GM12892 (cell line): ENCODE measurements at places on chromosomes 2 and 18.

DNA sequence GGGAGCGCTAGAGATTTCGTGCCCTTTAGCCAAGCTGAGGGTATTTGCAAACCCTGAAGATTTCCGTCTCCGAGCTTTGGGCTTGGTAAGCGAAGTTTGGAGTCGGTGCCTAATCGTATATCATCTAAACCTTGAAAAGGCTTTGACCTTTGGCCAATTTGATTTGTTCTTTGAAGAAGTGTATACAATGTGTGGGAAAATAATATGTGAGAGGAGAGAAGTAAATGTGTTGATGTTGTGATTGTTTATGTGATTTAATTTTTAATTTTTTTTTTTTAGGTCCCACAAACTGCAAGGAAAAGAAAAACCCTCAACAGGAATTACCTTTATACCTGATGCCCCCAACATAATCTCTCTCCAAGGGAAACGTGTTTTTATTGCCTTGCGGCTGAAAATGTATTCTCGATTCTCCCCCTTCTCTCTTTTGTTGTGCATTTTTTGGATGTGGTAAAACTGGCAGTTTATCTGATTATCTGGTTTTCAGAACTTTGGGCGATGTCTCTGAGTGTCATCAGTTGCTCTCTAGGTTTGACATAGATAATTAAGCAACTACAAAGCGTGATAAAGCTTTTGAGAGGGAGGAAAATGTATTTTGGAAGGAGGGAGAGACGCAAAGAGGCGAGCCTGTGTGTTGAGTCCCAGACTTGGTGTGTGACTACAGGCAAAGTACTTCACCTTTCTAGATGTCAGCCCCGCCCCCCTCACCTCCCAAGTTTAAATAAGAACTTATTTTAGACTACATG, 912 bp upstream of the FBXO11 start:
- DNase-seq = no peak

- no peak for DNase-seq
Observed at GRCh38 chr2:162298669-162299335, 19.7 kb downstream of the IFIH1 start.

DNA sequence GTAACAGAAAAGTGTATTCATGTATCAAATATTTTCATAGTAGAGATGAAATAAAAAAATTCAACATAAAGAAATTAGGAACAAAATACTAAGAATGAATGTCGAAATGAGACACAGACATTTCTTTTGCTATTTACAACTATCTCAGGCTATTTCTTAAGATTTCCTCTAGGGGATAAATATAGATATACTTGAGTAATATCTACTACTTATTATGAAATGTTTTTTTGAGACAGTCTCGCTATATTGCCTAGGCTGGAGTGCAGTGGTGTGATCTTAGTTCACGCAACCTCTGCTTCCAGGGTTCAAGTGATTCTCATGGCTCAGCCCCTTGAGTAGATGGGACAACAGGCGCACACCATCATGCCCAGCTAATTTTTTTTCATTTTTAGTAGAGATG, 326.1 kb downstream of the RNF144A start:
- no peak for DNase-seq

- DNase-seq = no peak
Observed at GRCh38 chr18:9985641-9986040, 71.8 kb downstream of the VAPA start.

GRCh38 chr2:218381916-218382366, at the start of gene SLC11A1:
TSS of gene SLC11A1 (plus strand) at chr2:218382273. CDS start at chr2:218382369, 96 bp downstream.
- DNase-seq = no peak

DNA sequence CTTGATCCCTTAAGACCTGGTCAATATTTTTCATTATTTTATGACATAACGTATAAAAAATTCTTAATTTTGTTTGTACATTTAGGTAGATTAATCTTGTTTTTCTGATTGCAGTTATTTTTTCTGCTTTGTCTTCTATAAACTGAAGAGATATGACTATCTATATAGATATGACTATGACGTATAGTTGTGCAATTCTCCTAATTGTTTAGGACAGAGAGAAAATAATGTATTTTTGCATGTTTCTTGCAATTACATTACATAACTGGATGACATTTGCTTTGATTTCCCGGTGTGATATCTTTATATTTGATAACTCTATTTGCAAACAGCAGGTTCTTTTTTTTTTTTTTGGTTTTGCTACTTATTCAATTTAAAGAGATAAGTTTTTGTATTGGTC, 310.2 kb upstream of the REG3G start:
- DNase-seq = no peak

DNA sequence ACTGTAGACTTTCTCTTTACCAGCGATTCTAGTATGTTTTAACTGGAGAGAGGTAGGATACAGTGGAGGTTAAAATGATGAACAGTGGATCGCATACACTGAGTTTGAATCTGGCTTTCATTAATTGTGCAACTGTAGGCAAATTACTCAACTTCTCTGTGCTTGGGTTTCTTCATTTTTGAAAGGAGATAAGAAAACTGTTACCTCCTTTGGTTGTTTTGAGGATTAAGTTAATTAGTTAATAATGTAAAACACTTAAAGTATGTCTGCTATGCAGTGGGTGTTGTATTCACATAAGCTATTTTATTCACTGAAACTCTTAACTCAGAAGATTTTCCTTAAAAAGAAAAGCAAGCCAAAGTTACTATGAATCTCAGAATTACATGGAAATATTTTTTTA, 111.8 kb upstream of the CYP20A1 start:
- no peak for DNase-seq

DNA sequence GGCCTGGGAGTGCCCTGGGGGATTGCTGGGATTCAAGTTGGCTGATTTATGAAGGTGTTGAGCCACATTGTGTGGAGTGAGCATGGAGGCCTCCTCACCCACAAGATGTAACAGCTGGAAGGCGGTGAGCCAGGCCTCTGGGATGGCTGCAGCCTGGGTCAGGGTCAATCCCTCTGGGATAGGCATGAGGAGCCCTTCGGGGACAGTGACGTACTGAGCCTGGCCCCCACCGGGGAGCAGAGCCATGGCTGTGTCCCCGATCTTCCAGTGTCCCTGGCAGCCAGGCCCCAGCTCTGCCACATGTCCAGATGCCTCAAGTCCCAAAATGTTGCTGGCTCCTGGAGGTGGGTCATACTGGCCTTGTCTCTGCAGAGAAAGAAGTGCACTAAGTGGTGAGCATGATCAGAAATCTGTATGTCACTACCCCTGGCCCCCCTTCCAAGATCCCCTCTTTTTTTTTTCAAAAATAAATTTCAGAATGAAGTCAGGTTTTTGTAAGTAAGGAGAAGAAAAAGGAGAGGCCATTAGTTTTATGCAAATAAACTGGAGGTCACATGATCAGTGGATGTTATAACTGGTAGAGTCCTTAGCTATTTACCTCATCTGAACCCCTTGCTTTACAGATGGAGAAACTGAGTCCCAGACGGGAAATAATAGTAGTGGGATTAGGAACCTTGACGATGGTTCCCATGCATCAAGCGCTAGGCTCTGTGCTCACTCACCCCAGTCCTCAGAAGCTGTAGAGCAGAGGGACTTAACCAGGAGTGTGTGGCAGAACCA, 1.7 kb downstream of the TP53I3 start:
- no peak for DNase-seq

GRCh38 chr2:117639401-117639800, 175.1 kb upstream of the DDX18 start:
- DNase-seq = no peak

- DNase-seq = no peak
Observed at GRCh38 chr18:71326826-71327225, 1038.0 kb downstream of the SOCS6 start.

DNA sequence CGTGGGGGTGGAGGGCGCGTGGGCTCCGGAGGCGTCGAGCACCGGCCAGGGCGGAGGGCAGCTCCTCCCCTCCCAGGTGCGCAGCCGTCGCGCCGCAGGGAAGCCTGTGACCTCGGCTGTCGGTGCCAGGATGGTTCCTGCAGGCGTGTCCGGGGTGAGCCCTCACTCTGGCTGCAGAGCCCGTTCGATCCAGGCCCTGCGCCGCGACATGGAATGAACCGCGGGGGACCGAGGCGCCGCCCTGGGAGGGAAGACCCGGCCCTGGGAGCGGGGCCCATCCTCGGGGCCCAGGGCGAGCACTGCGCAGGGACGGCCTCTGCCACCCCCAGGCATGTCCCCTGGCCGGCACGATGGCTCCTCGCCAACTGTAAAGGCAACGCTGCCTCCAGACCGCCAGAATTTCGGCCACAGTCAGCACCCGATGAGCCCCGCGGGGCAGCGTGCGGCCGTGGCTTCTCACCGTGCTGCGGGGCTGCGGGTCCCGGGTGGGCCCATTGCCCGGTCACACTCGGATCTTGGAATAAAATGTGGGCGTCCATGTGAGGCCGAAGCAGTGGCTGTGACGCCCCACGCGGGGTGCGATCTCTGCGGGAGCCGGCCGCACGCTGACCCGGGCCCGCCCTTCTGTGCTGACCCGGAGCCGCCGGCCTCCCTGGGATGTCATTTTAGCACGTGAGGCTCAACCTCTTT, 26.6 kb downstream of the SALL3 start:
- DNase-seq = no peak

DNA sequence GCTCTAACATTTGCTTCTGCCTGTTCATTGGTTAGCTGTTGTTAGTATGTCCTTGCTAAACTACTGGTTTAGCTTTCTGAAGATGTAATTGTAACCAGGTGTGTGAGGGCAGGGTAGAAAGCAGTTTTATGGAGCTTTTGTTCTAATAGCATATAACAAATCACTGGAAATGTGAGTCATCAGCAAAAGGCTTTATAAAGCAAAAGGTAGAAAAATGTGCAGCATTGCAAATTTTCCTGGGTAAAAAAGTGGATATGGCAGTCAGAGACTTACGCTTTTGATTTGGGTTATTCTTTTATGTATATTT, 85.3 kb downstream of the ZNF407 start:
- DNase-seq = no peak

DNA sequence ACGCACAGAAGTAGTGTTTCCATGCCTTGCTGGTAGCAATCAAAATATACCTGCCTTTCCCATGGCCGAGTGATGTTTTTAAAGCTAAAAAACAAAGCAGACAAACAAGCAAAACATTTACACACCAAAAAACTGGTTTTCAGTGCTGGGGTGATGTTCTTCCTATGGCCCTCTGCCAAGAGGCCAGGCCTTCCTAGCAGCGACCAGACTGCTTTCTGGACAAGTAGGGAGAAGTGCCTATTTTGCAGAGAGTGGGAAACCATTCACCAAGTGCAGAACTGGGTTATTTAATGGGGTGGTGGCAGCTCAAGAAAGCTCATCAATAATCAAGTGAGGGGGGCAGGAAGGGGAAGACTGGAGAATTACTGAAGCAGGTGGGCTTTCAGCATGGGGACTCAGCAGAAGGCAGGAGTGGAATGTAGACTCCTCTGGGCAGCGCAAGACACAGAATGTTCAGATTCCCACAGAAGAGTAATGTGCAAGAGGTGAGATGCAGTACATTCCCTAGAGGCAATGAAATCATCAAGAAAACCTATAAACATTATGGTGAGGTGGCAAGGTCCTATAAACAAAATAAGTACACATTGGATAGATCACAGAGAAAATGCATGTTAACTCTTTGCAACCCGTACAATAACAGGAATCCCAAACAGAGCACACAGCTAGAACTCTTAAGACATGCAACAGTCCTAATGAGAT, 44.0 kb downstream of the CPO start:
- DNase-seq = no peak

GRCh38 chr2:188248513-188248912, 43.2 kb upstream of the GULP1 start:
- DNase-seq = no peak

GRCh38 chr2:177651833-177652232, 259.3 kb downstream of the AGPS start:
- DNase-seq = no peak

DNA sequence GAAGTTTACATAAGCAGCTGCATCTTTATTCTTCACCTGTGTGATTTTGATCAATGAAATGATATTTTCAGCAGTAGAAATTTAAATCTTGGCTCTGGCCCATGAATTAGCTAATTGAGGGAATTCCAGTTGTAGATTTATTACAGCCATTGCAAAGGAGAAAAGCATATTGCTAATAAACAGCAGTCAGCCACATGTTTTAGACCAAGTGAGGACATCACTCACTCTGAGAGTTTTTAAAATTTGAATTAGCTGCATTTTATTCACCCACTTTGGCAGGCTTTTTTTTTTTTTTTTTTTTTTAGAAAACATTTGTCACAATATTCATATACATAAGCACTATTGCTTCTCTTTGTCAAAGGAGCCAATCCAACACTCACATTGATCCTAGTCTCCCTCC, 479.4 kb upstream of the VRK2 start:
- no peak for DNase-seq

DNA sequence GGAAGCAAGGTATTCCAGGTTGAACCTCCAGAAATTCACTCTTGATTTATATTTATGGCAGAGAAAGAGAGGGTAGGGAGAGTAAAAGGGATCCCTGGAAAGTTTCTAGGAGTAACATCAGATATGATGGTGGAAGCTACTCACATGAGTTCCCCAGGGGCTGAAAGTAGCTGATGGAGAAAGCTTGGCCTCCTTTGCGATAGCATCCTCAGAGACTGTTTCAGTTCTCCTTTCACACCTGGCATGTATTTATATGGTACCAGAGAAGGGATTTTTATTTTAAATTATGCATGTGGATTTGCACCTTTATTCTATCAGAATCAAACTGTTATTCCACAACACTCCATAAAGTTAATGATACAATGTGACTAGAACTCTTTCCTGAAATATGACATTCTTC, 126.3 kb upstream of the OSR1 start:
- no peak for DNase-seq

DNA sequence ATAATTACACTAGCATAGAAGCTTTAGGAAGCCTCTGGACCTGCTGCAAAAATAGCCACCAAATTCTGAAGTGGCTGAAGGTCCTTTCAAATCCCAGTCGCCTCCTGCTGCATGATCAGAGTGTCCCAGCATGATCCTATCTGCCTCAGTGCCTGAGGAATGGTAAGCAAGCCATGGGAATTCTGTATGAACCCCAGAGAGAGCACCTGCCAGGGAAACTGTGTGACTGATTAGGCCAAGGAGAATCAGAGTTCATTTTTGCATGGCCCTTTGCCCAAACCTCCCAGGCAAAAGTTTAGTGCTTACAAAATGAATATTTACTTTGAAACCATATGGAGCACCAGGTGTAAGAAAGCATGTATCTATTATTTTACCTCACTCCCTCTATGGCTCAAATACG, 221.4 kb downstream of the ARL4C start:
- no peak for DNase-seq

DNA sequence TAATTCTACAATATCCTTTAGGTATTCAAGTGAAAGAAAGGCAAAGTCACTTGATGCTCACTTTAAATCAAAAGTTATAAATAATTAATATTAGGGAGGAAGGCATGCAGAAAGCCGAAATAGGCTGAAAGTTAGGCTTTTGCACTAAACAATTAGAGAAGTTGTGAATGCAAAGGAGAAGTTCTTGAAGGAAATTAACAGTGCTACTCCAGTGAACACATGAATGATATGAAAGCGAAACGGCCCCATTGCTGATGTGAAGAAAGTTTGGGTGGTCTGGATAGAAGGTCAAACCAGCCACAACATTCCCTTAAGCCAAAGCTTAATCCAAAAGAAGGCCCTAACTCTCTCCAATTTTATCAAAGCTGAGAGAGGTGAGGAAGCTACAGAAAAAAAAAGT, 103.1 kb upstream of the CXCR4 start:
- no peak for DNase-seq

- DNase-seq = no peak
Observed at GRCh38 chr2:9382604-9383235, 40.6 kb downstream of the ITGB1BP1 start.
